ENCODE measurements at places on chromosomes 4 and X.

GRCh38 chr4:7738458-7739076 lies 201.1 kb downstream of the AFAP1 start:
- no peak for DNase-seq

GRCh38 chr4:182826391-182826790 lies 90.8 kb downstream of the DCTD start:
- no peak for DNase-seq

DNA sequence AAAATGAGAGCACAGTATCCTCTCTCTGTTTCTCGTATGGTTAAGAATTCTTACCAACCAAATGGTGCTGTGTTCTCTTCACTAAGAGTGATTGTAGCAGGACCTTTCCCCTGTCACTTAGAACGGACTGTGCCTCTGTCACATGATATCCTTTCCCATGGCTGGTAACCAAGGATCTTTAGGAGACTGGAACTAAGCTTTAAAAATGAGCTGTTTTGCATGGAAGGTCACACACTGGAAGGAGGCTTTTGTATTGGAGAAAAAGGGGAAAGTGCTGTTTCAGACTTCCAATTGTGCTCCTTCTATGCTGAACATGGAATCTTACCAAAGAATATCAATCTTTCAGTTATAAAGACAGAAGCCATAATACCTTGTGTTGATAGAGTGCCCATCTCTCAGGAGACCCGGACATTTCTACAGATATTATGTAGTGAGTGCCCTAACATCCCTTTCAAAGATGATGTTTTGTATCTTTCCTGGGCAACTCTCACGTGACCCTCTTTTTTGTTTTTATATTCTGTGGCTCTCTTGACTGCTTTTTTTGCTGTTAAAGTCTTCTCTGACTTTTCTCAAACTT lies 148.6 kb downstream of the SLC4A4 start:
- peak; percentile 29 for DNase-seq

DNA sequence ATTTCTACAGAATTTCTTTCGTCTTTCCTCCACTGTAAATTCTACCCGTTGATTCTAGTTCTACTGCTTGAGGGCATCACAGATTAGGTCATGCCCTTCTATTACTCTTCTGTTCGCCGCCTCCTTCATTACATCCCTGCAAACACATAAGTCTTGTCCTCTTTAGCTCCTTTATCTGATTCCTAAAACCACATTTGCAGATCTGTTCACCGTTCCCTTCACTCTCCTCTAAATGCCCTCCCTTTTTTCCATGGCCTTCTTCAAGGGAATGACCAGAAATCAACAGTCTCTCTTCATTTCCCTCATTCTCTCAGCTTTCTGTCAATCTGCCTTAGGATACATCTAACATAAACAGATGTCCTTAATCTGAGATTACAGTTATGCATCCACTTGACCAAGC lies 43.1 kb downstream of the BTC start:
- no peak for DNase-seq

- no peak for DNase-seq
These were observed 206.4 kb downstream of the NR3C2 start for GRCh38 chr4:148235809-148236208.

DNA sequence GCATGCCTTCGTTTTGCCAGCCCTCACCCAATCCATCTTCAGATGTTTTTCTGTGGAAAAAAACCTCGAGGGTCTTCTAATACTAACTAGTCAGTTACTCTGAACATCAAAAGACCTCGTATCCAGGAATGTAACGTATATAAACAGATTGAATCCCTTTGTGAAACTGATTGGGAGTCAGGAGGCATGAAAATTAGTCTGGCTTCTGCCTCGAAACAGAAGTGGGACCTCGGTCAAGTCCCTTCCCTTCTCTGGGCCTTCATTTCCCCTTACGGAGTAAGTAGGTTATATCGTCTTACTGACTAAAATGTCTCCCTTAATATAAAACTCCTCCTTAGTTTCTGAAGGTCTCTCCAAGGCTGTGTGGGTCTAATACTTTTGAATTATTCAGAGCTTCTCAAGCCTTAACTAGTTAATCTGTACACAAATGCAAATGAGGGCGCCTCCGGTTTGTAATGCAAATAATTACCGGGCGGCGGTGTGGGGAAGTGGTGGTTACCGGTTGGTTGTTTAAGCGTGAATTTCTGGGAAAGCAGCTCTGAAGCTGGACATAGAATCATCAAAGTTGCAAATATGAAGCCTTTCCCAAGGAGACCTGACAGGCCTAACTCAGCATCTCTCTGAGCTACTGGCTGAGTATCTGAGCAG lies 11.4 kb upstream of the NKRF start:
- DNase-seq, result peak; percentile 28

DNA sequence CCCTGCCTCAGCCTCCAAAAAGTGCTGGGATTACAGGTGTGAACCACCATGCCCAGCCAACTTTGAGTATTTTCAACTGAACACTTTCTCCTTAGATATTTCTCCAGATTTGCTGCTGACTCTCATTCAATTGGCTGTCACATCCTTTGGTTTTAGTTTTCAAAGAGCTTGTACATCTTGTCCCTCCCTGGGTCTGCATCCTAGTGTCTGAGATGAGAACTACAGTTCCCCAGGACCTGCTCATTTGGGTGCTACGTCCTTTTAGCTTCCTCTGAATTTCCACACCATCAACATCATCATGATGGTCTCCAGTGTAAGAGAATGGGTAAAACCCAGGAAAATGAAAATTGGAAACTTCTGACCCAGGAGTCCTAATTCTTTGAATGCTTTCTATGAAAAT lies 312.9 kb downstream of the NLGN4X start:
- peak; percentile 33 for DNase-seq

GRCh38 chrX:97030947-97031346 lies 147.2 kb downstream of the RPA4 start:
- no peak for DNase-seq

DNA sequence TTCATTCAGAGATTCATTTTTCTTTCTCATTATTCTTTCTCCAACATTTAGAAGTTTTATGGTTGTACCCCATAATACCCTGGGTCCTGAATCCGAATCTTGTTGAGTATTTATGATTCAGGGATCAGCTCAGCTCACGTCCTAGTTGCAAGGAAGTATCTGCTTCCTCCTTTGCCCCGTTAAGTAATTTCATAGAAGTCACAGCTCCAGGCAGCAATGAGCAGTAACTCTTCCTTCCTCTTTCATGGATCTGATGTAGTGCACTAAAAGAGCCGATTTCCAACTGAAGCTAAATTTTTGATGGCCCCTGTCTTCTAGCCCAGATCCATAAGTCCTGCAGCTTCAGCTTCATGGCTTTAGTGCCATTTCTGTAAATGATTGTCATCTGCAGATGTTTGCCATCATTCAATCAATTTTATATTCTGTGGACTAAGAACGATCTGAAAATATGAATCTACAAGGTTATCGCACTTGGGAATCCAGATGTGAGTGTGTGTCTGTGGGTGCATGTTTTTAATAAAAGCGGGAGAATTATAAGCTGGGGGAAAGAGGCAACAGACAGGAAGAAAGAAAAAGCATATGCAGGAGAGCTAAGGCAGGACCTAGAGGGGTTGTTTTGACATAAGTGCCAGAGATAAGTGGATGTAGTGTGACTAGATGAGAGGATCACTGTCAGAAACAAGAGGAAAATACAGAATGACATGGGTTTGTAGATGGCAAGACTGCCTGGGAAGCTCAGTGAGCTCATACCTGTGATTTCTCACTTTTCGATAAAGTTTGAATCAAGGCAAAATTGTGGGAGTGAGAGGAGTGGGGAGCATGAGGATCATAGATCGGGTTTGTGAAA lies 17.5 kb downstream of the VEGFD start:
- no peak for DNase-seq

- no peak for DNase-seq
These were observed 93.3 kb upstream of the MAML3 start for GRCh38 chr4:140247237-140247636.

DNA sequence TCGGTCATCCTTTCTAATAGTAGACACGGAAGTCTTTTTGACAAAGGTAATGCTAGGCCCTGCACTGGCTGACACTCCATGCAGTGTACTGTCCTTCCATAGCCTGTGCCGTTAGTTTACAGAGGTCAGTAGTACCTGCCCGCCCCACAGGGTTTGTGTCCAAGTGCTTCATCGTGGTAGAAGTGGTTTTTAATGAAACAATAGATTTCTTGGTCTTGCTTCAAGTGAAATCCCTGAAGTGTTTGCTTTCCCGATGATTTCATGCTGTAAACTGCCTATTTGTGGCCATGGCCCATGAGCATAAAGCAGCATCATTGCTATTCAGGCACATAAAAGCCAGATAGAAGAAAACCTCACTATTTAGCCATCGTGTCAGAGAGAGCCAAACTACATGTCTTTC lies 139.3 kb downstream of the GPR143 start:
- DNase-seq, result no peak

GRCh38 chrX:39149761-39150160 lies 348.5 kb downstream of the MID1IP1 start:
- peak; percentile 71 for DNase-seq

DNA sequence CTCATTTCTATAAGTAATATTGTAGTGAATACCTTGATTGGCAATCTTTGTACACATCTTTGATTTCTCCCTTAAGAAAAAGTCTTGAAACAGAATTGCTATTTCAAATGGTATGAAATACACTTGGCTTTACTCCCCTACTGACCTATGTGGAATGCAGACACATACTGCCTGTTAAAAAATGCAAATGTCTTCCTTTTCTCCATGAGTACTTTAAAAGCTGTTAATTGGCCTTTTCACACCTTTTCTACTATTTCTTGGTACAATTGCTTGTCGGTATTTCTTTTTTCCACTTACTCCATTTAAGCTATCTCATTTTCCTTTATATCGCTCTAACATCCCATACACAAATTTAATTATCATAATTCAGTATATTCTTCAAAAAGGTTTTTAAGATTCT lies 87.2 kb downstream of the FRYL start:
- no peak for DNase-seq

- no peak for DNase-seq
These were observed 35.0 kb upstream of the MXD4 start for GRCh38 chr4:2296631-2297601.

GRCh38 chrX:74449322-74449936 lies 28.1 kb downstream of the SLC16A2 start:
- DNase-seq, result no peak

GRCh38 chr4:40283968-40284367 lies 51.2 kb upstream of the CHRNA9 start:
- peak; percentile 47 for DNase-seq

DNA sequence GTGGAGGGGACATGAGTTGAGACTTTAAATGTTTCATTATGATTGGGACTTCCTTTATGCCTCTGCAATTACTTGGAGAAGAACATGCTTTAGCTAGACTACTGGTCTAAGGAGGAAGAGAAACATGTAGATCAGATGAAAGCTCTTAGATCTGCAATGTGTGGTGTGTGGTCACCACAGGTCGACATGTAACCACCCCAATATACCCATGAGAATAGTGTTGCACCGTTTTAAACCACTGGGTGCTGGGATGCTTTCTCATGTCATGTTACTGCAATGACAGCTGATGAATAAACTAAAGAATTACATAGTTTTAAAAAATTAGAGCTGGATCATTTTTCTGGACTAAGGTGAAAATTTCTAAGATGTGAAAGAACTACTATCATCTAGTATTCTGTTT lies 1039.7 kb downstream of the RAPGEF2 start:
- DNase-seq, result no peak

- DNase-seq, result peak; percentile 12
These were observed 62.2 kb downstream of the PRKX start for GRCh38 chrX:3651277-3651676.

DNA sequence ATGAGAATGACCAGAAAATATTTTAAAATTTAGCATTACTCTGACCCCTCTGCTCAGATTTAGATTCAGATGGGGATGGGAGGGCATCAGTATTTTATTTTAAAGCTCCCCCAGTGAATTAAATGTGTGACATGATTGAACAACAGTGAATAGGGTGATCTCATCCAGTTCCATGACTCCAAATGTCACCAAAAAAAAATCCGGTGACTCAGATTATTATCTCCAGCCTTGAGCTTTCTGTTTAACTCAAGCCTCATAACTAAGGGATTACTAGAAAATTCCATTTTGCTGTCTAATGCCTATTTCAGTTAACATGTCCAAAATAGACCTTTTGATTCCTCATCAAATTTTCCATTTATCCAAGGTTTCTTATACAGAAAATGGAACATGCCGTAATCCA lies 121.8 kb upstream of the TMEM47 start:
- no peak for DNase-seq

DNA sequence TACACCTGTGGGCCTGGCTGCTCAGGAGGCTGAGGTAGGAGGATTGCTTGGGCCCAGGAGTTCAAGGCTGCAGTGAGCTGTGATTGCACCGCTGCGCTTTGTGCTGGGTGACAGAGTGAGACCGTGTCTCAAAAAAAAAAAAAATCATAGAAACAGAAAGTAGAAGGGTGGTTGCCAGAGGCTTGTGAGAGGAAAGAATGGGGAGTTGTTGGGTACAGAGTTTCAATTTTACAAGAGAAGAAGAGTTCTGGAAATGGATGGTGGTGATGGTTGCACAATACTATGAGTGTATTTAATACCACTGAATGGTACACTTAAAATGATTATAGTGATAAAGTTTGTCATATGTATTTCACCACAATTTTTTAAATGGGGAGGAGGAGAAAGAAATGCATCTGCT lies 10.2 kb upstream of the GLOD5 start:
- no peak for DNase-seq

- peak; percentile 72 for DNase-seq
These were observed 13.9 kb downstream of the SCARB2 start for GRCh38 chr4:76199664-76200211.

- peak; percentile 29 for DNase-seq
These were observed 5.2 kb upstream of the TMEM156 start for GRCh38 chr4:39037491-39037825.

GRCh38 chr4:151296227-151296626 lies 19.3 kb downstream of the PRSS48 start:
- DNase-seq, result no peak

- DNase-seq, result no peak
These were observed 101.6 kb downstream of the FGF16 start for GRCh38 chrX:77548751-77549150.

- no peak for DNase-seq
These were observed 52.6 kb upstream of the STX18 start for GRCh38 chr4:4594285-4594920.

DNA sequence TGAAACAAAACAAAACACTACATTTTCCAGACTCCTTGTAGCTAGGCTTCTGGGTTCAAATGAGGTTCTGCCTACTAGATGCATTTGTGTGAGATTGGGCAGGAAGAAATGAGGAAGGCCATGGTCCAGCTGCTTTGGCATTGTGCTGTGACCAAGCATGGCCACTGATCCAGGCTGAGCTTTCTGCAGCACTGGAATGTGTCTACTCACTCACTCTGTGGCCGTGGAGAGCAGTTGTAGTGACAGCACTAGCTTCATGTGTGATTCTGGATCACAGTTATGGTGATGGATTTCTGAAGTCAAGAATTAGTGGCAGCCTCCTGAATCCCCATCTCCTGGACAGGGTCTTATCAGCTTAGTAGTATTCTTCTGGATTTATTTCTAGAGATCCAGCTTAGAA lies 358.9 kb downstream of the GPAT3 start:
- no peak for DNase-seq

- peak; percentile 82 for DNase-seq
These were observed 461.0 kb upstream of the GALNT7 start for GRCh38 chr4:172707622-172708021.
